ENCODE measurements at places on chromosomes 2 and 18.
A peak's percentile ranks its signal among the peaks of the same experiment; 100 is the strongest.

GRCh38 chr18:62572456-62572855 lies 49.6 kb downstream of the ZCCHC2 start:
- no peak overlapping the region for H3K4me3 ChIP-seq
- no peaks in the 10 kb centered on the region for H3K27me3 ChIP-seq
- peaks cover 18% of the 10 kb centered on the region for H3K36me3 ChIP-seq
- H3K27ac ChIP-seq, result no peak overlapping the region

DNA sequence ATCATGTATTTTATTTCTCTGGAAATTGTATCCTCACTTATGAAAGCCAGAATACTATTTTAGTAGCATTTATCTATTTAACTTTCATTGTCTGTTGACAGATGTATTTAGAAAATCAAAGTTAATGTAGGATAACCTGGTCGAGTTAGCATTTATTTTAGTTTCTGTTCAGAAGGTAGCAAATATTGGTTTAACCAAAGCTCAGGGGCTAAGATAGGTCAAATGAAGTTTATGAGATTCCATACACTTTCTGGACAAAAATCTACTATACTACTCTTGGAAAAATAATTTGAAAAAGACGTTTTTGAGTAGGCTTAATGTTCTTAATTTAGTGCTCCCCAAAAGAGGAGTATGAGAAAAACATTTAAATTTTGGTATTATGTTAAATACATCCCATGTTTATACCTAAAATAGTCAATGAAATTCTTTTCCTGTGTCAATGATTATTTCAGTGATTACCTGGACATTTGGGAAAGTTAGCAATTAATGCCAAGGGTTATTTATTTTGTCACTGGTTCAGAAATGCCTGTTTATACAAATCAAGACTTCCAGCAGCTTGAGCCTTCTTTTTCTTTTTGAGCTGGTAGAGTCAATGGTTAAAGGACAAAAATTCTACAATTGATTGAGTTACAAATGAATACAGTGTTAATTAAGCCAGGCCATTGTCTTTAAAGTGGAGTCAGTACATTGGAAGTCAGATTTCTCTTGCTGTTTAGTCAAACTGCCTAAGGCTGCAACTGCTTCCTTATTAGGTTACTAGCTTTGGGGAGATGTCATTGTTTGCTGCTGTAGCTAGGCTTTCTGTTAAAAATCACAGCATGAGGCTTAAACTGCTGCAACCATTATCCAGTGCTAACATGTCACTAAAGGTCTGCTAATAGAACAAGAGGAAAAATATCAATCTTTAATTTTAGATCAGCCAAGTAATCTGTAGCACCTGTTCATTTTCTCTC lies 182.3 kb downstream of the CAMKMT start:
- no peak overlapping the region for H3K27ac ChIP-seq
- DNase-seq, result peak; percentile 22

GRCh38 chr2:27954771-27955383 lies 64.3 kb downstream of the BABAM2 start:
- H3K36me3 ChIP-seq, result no peaks in the 10 kb centered on the region
- peaks cover 3% of the 10 kb centered on the region for H3K4me1 ChIP-seq
- DNase-seq, result no peak
- no peaks in the 10 kb centered on the region for H3K27me3 ChIP-seq

- H3K36me3 ChIP-seq, result peaks cover 12% of the 10 kb centered on the region
- H3K4me3 ChIP-seq, result no peak overlapping the region
- H3K27me3 ChIP-seq, result no peaks in the 10 kb centered on the region
Observed at GRCh38 chr2:206023183-206023582, 62.8 kb downstream of the INO80D start.

- no peaks in the 10 kb centered on the region for H3K4me1 ChIP-seq
- no peaks in the 10 kb centered on the region for H3K36me3 ChIP-seq
Observed at GRCh38 chr2:75406131-75406581, 154.6 kb downstream of the EVA1A start.

GRCh38 chr2:55296393-55296792 lies 27.4 kb upstream of the MTIF2 start:
- no peak for DNase-seq
- no peaks in the 10 kb centered on the region for H3K4me1 ChIP-seq

DNA sequence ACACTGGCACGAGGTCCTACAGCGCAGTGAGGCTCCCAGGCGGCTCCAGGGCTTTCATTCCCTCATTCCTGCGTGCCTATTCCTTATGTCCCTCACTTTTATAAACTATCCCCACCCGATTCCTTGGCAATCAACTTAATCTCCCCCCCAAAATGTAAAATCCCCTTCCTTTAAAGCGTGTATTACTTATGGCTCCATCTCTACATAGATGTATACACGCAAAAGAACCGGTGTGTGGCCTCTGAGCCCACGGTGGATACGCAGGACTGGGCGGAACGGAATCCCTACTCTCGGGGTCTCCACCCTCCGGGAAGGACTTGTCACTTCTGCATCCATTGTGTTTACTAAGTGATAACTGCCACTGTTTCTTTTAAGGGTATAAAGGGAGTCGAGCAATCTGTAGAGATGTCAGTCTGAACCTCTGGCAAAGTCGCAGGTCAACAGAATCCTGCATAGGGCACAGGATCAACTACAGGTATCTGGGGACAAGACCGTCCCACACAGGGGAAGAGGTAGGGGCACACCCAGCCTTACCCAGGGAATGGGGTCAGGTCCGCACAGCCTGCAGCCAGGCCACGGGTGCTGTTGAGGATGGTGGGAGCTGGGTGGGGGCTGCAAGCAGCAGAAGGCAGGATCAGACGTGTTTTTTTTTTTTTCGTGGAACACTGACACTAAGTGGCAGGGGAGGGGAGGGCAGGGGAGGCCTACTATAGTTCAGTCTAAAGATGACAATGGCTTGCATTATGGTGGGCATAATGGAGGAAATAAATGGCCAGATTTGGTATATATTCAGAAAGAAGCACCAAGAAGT lies 42.1 kb downstream of the HDLBP start:
- H3K27ac ChIP-seq, result peak overlapping the region; percentile 36
- DNase-seq, result no peak
- H3K4me1 ChIP-seq, result peaks cover 21% of the 10 kb centered on the region

DNA sequence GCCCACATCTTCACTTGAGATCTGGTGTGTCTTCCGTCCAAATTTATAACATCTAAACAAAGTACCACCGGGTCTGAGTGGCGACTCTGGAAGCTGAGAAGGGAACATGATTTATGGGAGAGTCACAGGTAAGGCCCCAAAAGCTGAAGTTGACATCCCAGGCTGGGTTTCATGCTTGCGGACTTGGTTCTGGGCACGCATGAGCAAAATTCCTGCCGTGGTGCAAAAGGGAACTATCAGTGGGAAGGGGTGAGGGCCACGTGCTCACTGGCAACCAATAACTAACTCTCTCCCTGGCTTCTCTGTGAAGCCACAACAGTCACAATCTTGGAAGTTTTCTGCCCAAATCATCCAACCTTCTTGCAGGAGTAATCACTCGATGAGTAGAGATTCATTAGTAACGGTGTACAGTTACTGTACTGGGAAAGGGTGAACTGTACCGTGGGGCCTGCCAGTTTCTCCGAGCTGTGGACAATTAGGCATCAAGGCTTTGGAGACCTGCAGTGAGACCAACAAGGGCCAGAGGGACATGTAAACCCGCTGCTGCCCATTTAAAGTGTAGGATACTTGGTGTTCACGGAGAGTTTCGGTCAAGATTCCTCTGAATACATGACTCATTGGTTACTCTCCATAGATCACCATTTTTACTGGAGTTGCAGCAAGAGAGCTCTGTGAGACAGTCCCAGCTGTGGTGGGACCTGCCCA lies 69.4 kb upstream of the ASB18 start:
- H3K27me3 ChIP-seq, result no peaks in the 10 kb centered on the region
- H3K27ac ChIP-seq, result no peak overlapping the region
- H3K36me3 ChIP-seq, result peaks cover 18% of the 10 kb centered on the region
- H3K4me3 ChIP-seq, result no peak overlapping the region
- DNase-seq, result no peak

DNA sequence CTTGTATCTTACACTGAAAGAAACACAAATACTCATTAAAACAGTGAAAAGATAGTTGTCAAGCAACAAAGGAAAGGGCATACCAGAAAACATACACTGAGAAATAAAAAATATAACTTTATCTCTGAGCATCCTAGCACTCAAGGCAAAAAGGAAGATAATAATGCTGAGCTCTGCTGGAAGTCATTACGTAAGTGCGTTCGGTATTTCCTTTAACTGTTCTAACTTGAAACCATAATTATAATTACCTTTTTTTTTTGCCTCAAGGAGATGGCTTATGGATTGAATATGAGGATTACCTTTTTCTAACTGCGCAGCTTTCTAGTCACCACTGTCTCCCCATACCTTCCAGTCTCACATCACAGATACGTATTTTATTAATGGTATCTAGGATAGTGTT lies 308.1 kb downstream of the GBX2 start:
- H3K27me3 ChIP-seq, result no peaks in the 10 kb centered on the region
- peaks cover 17% of the 10 kb centered on the region for H3K4me1 ChIP-seq
- no peak overlapping the region for H3K27ac ChIP-seq
- no peak for DNase-seq
- no peak overlapping the region for H3K4me3 ChIP-seq

DNA sequence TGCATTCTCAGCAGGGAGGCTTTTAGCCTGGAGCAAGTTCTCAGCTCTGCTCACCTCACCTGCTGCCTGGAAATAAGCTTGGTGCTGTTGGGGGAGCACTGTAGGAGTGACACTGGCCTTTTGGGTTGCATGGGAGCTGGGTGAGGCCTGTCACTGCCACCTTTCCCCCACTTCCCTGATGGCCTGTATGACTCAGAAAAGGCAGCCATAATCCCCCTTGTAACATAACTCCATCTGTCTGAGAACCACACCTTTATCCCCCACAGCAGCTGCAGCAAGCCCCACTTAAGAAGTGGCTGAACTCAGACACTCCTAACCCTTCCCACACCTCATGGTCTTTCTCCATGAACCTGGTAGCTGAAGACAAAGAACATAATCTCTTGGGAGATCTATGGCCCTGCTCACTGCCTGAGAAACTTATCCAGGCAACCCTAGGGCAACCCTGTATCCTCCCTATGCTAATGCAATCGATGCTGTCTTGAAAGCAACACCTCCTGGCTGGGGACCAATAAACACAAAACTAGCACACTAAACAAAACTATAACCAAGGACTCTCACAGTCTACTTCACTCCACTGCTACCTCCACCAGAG lies 258.9 kb upstream of the OSR1 start:
- no peak overlapping the region for H3K27ac ChIP-seq
- no peaks in the 10 kb centered on the region for H3K27me3 ChIP-seq
- no peaks in the 10 kb centered on the region for H3K4me1 ChIP-seq
- H3K4me3 ChIP-seq, result no peak overlapping the region
- no peak for DNase-seq

- no peak overlapping the region for H3K4me3 ChIP-seq
- H3K4me1 ChIP-seq, result no peaks in the 10 kb centered on the region
- no peaks in the 10 kb centered on the region for H3K36me3 ChIP-seq
- H3K27ac ChIP-seq, result no peak overlapping the region
- DNase-seq, result no peak
Observed at GRCh38 chr18:67001052-67001451, 397.2 kb upstream of the CDH19 start.
